ENCODE measurements at places on chromosomes 4 and X.

- no peak for DNase-seq
Measured at GRCh38 chrX:254630-255215, 26.5 kb upstream of the PLCXD1 start.

DNA sequence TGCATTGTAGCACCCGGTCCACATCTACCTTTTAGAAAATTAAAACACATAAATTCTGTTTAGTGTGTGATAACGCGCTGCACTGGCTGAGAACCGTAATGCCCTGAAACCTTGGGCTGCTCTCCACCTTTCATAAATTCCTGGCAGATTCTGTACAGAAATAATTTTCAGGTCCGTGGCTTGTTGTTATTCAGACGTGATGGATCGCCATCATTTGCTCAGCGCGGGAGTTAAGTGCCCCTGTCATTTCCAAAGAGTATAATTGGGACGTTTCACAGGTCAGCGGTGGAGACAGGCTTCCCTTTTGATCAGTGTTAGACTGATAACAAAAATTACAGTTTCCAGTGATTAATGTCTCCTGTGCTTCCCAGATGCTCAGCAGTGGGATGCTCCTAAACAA lies 16.5 kb downstream of the UVSSA start:
- DNase-seq: no peak

DNA sequence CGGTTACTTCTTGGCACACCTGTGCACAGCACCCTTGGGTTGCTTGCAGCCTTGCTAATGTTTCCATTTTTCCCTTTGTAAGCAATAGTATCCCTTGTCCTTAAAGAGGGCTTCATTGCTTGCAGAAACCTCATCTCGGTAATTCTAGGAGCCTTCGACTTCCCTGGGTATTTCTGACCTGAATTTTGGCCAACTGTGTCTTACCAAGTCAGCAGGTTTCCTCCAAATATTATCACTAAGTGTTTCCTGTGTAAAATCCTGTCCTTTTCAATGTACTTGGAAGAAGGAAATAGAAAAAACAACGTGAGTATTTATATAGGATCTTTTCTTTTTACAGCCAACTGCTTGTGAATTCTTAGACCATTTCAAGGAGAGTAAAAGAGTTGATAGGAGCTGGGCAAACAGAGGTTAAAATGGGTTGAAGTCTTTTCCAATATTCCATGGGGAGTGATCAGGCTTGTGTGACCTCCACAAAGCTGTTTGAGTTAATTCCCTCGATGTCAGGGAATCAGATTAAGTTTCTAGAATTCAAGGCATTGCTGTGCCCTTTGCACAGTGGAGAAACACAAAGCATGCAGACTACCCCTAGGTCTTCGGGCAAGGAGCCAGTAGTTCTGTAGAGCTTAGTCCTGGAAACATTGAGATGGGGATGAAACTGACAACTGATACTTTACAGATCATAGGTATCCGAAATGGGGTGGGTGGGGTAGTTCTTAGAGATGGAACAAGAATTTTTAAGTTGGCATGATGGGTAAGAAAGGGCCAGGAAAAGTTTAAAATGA lies 209.9 kb downstream of the CPE start:
- no peak for DNase-seq

- no peak for DNase-seq
Measured at GRCh38 chr4:172996571-172997216, 171.9 kb upstream of the GALNT7 start.

DNA sequence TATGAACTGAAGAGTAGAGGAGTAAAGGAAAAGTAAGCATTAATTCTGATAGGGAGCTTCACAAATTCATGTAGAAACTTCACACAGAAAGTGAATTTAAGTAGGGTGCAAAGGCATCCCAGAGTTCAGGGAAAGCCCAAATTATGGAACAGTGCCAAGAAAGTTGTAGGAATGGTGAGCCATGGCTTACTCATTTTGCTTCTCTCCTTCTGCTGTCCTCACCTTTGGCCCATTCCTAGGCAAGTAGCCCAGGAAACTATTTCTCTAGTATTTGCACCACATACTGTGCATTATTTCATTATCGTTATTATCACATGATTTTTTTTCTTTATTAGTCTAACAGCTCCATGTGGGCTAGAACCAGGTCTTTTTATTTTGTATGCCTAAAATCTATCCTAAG lies 34.9 kb upstream of the IL1RAPL1 start:
- DNase-seq: no peak

DNA sequence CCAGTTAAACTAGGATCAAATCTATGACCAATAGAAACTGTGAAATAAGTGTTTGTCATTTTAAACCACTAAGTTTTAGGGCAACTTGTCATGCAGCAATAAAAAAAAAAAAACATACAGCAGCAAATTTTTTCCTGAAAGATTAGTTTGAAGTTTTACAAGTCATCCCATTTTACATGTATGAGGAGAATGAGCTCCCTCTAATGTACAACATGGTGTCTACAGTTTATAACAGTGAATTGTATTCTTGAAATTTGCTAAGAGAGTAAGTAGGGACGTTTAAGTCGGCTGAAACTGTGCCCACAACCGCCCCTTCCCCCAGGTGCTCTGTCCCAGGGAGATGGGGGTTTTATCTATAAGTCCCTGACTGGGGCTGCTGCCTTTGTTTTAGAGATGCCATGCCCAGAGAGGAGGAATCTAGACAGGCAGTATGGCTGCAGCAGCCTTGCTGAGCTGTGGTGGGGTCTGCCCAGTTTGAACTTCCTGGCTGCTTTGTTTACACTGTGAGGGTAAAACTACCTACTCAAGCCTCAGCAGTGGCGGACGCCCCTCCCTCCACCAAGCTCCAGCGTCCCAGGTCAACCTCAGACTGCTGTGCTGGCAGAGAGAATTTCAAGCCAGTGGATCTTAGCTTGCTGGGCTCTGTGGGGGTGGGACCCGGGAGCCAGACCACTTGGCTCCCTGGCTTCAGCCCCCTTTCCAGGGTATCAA lies 499.3 kb upstream of the CT83 start:
- no peak for DNase-seq

- DNase-seq: no peak
Measured at GRCh38 chrX:132957211-132958090, 978 bp downstream of the HS6ST2 start.

DNA sequence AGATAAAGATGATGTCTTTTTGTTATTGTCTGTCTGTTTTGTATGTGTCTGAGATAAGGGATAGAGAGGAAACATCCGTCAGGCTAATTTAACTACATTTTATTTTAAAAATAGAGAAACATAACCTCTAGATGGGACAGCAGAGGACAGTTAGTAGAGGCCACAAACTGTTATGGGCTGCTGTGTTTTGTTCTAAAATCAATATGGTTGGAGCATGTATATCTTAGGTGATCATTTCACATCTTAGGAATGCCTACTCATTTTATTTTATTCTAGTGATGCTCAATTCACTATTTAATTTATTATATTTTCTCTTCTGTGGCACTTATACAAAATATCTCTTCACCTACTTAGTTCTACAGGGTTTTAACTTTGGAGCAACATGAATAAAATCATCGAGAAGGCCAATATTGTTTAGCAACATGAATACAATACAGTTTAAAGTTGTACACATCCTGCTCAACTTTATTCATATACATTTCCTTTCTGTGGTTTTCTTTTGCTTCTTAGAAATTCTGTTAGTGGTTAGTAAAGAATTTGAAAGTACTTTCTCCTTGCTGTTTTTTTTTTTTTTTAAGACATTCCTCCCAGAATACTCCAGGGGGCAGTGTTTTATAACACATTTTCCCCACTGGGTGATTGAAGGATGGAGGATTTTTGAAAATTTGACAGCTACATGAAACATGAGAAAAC lies 392.9 kb downstream of the UNC5C start:
- DNase-seq: no peak

- DNase-seq: no peak
Measured at GRCh38 chr4:72031868-72032608, at the start of gene NPFFR2. Gene NPFFR2, plus strand, starts transcription at chr4:72032000. Its CDS starts 96,592 bp downstream, at chr4:72128592.

DNA sequence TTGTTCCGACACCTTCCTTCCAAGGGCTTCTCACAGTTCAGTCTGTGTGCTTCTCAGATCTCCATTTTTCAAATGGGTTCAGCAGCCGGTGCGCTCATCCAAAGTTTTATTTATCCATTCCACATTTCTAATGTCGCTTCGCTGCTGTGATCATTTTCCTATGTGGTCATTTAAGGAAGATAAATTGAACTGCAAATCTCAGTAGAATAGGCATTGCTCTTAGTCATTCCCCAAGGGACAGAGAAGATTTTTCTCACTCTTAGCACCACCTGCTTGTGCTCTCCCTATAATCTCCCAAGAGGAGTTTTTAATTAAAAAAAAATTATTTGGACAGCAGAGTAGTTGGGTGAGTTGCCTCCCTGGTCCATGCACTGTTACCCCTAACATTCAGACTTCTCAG lies 278.9 kb upstream of the GATB start:
- DNase-seq: no peak

DNA sequence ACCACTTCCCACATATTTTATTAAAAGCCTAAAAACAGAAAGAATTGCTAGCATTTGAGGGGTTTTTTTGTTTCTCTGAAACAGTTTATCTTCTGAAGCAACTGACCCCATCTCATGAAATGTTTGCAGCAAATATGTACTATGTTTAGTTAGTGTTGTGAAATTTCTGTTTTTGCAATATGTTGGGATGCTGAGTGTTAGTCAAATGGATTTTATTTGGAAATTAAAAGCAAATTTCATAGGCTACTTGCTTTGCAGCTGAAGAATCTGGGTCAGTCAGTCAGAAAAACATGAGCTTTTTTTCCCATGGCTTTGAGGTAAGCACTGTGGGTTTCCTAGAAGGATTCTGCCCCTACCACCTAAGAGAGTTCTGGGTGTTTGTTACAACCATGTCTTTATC lies 184.9 kb upstream of the DKK2 start:
- DNase-seq: no peak

- no peak for DNase-seq
Measured at GRCh38 chr4:2438822-2439718, 20.3 kb downstream of the CFAP99 start.

DNA sequence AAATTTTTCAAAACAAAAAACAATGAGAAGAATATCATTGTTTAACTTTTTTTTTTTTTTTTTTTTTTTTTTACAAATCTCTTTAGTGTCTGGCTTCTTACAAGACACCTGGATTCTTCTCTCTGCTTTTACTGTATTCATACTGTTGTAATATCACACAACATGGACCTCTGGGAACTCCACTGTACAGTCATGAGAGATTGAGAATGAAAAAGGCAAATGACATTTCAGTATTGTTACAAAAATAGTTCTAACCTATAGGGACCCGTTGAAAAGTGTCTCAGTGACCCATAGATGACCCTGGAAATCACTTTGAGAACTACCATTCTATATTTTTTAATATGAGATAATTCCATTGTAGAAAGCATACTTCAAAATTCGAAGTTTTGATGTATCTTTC lies 124.4 kb downstream of the SLIT2 start:
- DNase-seq: no peak

GRCh38 chr4:184329659-184330400 lies 112.2 kb upstream of the ENPP6 start:
- no peak for DNase-seq

DNA sequence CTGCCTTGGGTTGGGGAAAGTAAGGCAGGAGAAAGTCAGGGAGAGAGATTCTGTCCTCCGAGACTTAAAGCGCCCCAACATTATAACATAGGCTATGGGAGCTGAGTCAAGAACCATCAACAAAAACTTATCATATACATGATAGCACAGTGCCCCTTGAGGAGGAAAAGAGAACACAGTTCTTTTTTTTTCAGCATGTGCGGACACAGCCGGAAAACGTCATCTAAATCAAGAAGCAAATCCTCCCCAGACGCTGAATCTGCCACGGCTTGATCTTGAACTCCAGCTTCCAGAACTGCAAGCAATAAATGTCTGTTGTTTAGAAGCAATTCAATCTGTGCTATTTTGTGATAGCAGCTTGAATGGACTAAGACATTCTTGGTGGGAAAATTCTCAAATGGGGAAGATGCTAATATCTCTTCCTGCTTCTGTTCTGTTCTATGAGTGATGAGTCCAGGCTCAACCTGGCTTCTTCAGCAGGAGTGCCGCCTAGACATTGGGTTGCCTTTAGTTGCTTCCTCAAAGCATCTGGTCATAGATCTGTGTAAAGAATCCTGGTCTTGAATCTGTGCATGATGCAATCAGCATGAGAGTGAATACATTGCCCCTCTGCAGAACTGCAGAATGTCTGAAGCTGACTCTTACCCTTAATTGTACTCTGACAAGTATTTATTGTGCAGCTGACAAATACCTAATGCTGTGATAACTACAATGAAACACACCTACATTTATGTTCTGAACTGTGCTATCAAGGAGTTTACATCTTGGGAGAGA lies 549.8 kb upstream of the PRKX start:
- DNase-seq: no peak

DNA sequence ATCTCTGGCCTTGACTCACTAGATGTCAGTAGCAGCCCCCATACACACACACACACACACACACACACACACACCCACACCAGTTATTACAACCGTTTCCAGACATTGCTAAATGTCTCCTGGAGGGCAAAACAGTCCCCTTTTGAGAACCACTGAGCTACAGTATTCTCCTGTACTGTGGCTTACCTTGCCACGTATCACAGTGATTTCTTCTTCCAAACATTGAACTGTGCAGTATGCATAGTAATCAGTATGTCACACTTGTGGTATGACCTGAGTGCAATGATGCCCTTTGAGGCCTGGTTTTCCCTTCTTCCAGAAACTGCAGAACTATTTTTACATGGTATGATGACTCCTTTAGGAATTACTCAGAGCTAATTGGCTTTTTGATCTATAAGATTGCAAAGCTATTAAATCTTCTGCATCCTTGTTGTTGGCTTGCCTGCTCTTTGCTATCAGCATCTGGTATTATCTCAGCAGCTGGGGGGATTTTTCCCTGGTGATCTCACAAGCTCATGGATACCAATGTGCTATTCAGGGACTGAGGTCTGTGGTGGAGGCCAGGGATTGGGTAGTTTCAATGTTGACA lies 3.6 kb upstream of the THOC2 start:
- DNase-seq: no peak

GRCh38 chr4:156193106-156193505 lies 239.4 kb upstream of the CTSO start:
- DNase-seq: no peak

- DNase-seq: no peak
Measured at GRCh38 chrX:131725001-131725654, 181.3 kb downstream of the OR13H1 start.

- no peak for DNase-seq
Measured at GRCh38 chr4:16222957-16223527, 3.2 kb downstream of the TAPT1 start.

DNA sequence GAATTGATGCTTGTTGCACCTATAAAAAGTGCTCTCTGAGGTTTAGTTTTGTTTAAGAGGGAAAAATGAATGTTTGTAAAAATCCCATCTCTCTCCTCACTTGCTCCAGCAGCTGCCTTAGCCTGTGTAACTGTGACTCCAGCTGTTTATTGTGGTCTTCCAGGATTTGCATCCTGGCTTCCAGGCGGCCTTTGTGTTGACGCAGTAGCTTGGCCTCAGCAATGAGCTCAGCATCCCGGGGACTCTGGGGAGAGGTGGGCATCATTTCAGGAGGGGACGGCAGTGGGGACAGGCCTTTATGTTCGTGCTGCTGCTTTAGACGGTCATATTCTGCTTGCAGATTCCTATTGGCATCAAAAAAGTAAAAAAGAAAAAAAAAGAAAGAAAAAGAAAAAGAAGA lies 75.3 kb upstream of the FTHL17 start:
- DNase-seq: no peak

Data from activated T-helper 1 cell treated with anti-CD3 and anti-CD28 coated beads, Interleukin-2, amount 50 U/mL, for 16 hours (primary cell).